AG04449 (cell line): ENCODE measurements at places on chromosomes 4 and X.

DNA sequence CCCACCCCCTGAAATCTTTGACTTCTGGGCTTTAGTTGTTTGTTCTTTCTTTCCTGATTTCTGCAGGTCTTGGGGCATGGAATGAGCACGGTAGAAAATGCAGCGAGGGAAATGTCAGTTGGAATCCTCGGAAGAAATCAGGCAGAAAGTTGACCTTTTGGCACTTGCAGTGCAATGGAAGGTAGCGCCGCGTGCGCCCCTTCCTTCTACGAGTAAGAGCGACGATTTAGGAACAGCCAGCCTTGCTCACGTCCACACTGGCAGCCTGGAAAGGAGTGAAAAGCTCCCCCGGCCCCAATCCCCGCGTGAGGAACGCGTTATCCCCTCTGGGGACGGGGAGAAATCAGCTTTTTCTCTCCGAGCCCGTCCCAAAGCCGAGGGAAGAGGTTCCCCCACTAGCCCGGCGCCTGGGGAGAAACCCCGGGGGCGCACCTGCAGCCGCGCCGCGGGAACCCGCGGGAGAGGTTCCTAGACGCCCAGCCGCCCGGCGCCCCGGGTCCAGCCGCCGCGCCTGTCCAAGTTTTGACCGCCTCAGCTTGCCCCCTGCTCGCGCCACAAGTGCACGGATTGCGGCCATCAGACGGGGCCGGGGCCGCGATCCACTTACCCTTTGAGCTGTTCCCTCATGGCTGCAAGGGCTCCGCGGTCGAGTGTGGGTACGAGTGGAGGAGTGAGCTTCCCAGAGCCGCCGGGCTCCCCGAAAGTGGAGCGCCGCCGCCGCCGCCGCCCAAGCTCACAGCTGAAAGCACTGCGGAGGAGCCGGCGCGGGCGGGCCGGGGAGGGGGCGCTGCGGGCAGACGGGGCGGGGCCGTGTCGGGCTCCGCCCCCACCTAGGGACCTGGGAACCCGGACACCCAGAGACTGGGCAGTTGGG, 194.6 kb upstream of the FTHL17 start:
- DNase-seq: no peak

- DNase-seq: no peak
Measured at GRCh38 chr4:40394236-40394635, 59.1 kb downstream of the CHRNA9 start.

DNA sequence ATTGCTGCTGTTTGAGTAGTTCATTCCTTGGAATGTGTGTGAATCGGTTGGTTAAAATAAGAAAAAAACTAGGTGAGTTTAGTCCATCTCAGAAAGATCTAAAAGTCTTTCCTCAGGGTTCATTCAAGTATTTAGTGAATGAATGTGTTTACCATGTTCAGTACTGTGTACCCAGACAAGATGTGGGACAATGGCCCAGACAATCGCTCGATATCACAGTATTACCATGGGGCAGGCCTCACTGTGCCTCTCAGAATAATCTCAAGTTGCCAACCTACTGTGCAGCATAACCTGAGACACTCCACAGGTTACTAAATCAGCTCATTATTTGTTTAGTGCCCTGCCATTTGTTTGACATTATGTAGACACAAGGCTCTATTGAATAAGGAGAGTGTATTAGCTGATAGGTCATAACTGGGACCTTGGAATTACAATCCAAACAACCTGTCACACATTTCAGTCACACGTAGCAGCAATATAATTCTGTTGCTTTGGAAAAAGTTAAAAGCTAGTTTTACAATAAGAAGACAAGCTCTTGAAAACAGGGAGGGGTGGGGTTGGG, 24.9 kb upstream of the AMOT start:
- no peak for DNase-seq

- DNase-seq: no peak
Measured at GRCh38 chr4:183285886-183286285, 34.2 kb downstream of the CLDN22 start.

GRCh38 chr4:39637586-39638353, 895 bp downstream of the SMIM14 start:
- no peak for DNase-seq

- DNase-seq: no peak
Measured at GRCh38 chr4:51851090-51851936, 8.4 kb downstream of the DCUN1D4 start.

- no peak for DNase-seq
Measured at GRCh38 chr4:91997045-91997444, 306.7 kb upstream of the GRID2 start.

DNA sequence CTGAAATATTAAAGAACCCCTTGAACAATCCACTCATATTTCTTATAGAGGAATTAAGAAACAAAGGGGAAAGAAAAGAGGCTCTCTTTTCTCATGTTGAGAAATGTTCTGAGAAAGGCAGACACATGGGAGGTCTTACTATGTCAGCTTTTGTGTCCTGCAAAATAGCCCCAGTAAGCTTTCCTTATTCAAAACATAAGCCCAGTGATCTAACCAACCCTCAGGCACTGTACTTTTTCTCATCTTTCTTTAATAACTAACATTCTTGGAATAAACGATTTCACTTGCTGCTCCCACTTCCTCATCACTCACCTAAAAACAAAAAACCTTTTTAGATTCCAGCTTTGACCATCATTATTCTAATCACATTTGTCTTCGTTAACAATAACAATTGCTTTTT, 115.9 kb downstream of the GLRA3 start:
- no peak for DNase-seq

GRCh38 chr4:46124773-46125413, 1.0 kb upstream of the GABRG1 start:
- DNase-seq: no peak

DNA sequence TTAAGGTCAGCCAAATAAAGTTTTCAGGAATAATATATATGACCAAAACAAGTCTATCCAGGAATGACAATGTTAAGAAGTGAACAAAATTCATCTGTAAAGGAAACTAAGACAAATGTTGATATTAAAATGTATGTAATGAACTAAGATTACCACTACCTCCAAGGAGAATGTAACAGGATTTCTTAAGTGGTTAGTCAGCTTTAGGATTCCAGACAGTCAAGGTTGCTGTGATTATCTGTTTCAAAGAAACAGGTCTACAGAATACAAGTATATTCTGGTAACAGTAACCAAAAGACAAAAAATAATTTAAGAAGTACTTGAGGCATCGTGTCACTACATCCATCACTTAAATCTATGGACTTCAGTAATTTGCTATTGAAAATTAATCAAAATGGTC, 172.8 kb downstream of the SCFD2 start:
- no peak for DNase-seq

GRCh38 chrX:7286168-7286837, 138.3 kb upstream of the PUDP start:
- DNase-seq: no peak

- no peak for DNase-seq
Measured at GRCh38 chr4:116358633-116359222, 726.6 kb downstream of the TRAM1L1 start.

- DNase-seq: no peak
Measured at GRCh38 chr4:127211650-127212560, 420.9 kb upstream of the INTU start.

GRCh38 chrX:41332408-41333002, 1.5 kb upstream of the DDX3X start:
- DNase-seq: no peak

GRCh38 chrX:135977611-135978010, 3.8 kb upstream of the MMGT1 start:
- DNase-seq: no peak

DNA sequence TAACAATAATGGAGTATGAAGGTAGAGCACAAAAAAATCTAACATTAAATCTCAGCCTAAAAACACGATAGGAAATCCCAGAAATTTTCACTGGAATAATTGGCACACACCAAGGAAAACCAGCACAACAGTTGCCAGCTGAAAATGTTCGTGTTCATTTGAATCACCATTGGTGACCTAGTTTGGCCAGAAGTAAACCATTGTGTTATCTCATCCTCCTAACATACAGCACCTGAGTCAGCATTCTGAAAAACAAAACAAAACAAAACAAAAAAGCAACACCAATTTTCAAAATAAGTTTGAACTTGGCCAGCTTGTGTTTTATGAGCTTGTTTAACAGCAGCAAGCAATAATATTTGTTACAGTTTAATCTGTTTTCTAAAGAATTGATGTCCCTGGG, 41.1 kb downstream of the UCHL1 start:
- DNase-seq: no peak

DNA sequence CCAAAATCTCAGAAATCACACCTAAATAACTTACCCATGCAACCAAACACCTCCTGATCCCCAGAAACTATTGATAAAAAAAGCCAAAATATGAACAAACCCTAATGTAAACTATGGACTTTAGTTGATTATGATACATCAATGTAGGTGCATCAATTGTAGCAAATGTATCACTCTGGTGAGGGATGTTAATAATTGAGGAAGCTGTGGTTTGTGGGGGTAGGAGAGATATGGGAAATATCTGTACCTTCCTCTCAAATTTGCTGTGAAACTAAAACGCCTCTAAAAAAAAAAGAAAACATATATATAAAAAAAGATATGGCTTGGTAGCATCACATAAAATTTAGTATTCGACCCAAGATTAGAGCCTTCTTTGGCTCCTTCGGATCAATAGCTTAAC, 144.3 kb upstream of the CPEB2 start:
- DNase-seq: no peak

- DNase-seq: no peak
Measured at GRCh38 chr4:8324640-8325239, 55.2 kb downstream of the HTRA3 start.

DNA sequence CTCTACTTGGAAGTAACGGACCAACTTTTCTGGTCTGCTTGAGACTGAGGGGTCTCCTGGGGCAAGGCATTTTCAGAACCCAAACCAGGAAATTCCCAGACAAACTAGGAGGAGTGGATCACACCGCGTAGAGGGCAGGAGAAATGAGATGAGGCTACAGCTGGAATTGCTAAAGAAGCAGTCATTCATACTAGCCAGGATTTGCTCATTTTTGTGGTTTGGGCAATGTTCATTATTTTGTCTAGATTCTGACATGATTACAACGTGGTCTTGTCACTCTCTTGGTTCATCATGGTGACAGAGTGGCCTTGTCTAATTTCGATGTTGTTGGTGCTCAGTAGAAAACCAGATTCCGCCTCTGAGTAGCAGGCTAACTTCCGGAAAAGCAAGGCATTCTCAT, 63.2 kb downstream of the BANK1 start:
- DNase-seq: no peak

GRCh38 chrX:71909956-71910355, 689 bp upstream of the NHSL2 start:
- no peak for DNase-seq

DNA sequence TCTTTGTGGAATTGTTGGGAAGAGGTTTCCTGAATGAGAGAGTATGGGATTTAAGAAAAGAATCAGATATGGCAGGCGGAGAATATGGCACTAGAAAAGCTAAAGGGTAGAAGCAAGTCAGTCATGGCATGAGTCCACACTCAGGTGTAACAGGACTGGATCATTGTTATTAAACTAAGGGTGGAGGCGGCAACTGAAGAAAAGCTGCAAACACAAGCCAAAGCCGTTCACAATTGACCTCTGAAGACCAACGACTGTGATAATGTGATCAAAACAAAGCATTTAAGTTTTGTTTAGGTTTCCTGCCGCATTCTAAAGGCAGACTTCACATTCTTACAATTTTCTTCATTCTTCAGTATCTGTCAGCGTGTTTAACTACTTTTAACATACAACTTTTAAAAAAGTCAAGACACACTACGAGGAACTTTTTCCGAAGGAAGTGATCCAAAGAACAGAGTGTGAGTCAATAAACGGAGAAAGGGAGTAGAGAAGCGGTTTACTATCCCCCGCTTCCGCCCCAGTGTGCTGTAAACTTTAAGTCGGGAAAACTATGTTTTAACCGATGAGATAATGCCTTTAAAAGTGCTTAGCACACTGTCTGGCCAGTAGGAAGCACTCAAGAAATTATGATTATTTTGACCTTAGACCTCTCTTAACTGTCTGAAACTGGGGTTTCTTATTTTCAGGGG, 909 bp upstream of the SLAIN2 start:
- no peak for DNase-seq

DNA sequence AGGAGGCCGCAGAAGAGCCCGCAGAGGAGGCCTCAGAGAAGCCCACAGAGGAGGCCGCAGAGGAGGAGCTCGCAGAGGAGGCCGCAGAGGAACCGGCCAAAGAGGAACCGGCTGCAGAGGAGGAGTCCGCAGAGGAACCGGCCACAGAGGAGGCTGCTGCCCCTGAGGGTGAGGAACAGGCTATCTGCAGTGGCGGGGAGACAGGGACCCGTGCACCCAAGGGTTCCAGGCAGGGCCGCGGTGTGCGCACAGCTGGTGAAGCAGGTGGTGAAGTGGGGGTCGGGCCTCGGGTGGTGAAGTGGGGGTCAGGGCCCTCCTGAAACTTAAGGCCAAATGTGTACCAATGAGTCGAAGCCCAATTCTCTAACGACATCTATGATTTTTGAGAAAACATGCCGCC, 1.1 kb downstream of the CT47C1 start:
- no peak for DNase-seq

- DNase-seq: no peak
Measured at GRCh38 chr4:184359888-184360287, 114.5 kb downstream of the IRF2 start.

GRCh38 chr4:91448668-91449330, 855.0 kb upstream of the GRID2 start:
- no peak for DNase-seq

- DNase-seq: peak; percentile 56
Measured at GRCh38 chr4:152485726-152486276, 50.1 kb downstream of the FBXW7 start.

GRCh38 chr4:78149751-78150542, 92.8 kb downstream of the FRAS1 start:
- no peak for DNase-seq
